Left ventricle myocardium inferior (tissue), 1 donor: ENCODE measurements at places on chromosomes 12 and 14. TPM values are rescaled to one million over a fixed set of nuclear protein-coding genes. Genes with fewer than 3 reads are reported as not detected.

CLEC2B gene
- total RNA-seq = 4.4 TPM

LALBA gene
- not detected for total RNA-seq

NKX2-1 gene
- not detected for total RNA-seq

LYZ gene
- total RNA-seq = 30.8 TPM

GLIPR1L1 gene
- total RNA-seq = not detected

KRT8 gene
- total RNA-seq = 63.4 TPM

NOXRED1 gene
- 0.14 TPM for total RNA-seq

ITGB7 gene
- total RNA-seq = 1.1 TPM

MTHFD1 gene
- total RNA-seq = 64.9 TPM

GPR135 gene
- total RNA-seq = 2.2 TPM

ATL1 gene
- 1.6 TPM for total RNA-seq

KLRG1 gene
- total RNA-seq = 6.9 TPM

SPTB gene
- total RNA-seq = 82.2 TPM

SRRM4 gene
- 0.19 TPM for total RNA-seq

KCNC2 gene
- total RNA-seq = not detected

RNASE3 gene
- not detected for total RNA-seq

DPF3 gene
- total RNA-seq = 37.7 TPM

KRT83 gene
- total RNA-seq = not detected

TMEM63C gene
- 0.63 TPM for total RNA-seq

AICDA gene
- not detected for total RNA-seq

CABP1 gene
- total RNA-seq = 4.2 TPM

DAO gene
- total RNA-seq = not detected

CBLN3 gene
- total RNA-seq = 0.55 TPM

COX8C gene
- 1.3 TPM for total RNA-seq

ADAMTS20 gene
- total RNA-seq = not detected

IRAK3 gene
- 4.8 TPM for total RNA-seq

PEX5 gene
- total RNA-seq = 33.5 TPM

VASH1 gene
- total RNA-seq = 12.4 TPM

CLEC4A gene
- 1.5 TPM for total RNA-seq

PAH gene
- not detected for total RNA-seq

DTX1 gene
- total RNA-seq = 1.5 TPM

OAS2 gene
- 4.8 TPM for total RNA-seq

POTEG gene
- total RNA-seq = not detected
